ENCODE measurements at places on chromosomes 1 and 21.

DNA sequence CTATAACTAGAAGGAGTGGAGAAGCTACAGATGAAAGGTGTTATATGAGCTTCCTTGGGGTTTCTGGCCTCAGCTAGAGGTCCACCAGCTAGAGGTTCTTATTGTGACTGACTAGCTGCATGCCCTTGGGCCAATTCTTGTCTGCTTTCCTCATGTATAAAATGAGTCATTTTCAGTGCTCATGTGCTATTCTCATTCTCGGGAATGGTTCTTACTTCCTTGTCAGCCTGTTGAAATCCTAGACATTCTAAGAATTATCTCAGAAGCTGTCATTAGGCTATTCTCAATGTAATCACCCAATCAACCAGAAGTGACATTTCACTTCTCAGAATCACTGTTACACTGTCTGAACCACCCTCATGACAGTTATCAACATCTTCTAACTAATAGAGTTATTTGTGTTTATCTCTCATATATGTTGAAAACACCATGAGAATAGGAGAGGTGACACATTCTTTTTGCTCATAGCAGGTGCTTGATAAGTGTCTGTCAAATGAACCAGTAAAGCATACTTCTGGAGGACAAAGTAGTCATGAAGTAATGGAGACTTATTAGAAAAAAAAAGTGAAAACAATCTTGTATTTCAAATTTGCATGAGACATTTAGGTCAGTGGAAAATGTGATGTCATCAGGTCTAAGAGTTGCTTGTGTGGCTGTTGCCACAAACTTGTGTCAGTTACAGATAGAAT lies 122.8 kb upstream of the IVNS1ABP start:
- DNase-seq = no peak

DNA sequence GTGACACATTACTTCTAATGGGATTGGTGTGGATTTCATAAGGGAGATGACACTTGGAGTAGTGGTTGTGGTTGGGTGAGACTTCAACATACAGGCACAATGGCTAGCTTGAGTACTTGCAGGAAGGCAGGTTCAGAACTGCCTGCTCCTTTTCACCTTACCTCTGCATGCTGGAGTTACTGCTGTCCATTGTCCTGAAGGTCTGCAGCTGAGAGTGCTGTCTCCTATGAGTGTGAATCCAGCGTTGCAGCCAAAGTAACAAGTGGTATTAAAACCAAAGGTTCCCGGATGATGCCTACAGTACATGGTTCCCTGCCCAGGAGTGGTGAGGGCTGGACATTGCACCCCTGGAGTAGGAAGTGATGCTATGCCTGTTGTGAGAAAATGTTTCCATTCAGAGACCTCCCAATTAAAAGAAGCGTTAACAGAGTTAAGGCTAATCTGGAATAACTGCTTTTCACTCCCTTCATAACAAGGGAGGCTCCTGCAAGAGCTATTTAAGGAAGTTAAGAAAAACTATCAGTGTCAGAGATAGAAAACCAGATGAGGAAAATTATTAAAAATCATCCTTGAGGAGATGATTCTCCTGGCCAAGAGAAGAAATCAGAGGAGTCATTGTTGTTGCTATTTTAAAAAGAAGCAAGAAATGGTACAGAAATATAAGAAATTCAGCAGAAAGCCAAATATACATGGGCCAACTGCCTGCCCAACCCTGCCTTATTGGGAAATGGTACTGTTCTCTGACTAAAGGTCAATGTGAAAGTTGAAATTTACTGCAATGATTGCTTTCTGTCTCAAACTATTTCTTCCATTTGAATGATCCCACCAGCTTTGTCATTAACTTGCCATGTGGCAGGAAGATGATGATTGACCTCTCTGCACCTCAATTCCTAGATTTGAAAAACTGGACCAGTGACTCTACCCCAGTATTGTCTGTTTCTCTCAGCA lies 9.8 kb upstream of the F5 start:
- peak; percentile 18 for DNase-seq

GRCh38 chr1:247266053-247266452 lies 10.2 kb downstream of the VN1R5 start:
- DNase-seq = no peak

GRCh38 chr1:227242811-227243682 lies 75.2 kb downstream of the CDC42BPA start:
- DNase-seq = no peak

DNA sequence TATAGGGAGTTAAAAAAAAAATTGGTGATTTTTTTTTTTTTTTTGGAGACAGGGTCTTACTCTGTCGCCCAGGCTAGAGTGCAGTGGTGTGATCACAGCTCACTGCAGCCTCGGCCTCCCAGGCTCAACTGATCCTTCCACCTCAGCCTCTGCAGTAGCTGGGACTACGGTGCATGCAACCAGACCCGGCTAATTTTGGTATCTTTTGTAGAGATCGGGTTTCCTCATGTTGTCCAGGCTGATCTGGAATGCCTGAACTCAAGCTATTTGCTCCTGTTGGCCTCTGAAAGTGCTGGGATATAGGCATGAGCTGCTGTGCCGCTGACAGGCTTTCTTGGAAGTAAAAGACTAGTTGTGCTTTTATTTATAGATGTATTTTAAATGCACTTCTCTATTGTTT lies 3.0 kb downstream of the CDC42 start:
- no peak for DNase-seq

DNA sequence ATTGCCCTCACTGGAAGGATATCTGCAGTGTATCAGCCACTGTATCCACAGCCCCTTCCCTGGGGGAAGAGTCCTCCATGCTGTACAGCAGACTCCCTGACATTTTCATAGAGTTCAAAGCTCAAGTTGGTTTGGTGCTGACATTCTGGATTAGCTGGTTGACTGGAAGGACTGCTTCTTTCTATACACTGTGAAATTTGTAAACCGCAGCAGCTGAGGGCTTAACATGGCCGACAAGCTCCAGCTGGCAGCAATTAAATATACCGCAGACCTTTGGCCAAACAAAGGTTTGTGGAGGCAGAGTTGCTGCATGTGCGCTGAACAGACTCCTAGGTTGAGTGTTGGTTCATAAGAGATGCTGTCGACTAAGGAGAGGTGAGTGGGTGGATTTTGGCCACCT lies 126.4 kb downstream of the DHRS3 start:
- DNase-seq = no peak

DNA sequence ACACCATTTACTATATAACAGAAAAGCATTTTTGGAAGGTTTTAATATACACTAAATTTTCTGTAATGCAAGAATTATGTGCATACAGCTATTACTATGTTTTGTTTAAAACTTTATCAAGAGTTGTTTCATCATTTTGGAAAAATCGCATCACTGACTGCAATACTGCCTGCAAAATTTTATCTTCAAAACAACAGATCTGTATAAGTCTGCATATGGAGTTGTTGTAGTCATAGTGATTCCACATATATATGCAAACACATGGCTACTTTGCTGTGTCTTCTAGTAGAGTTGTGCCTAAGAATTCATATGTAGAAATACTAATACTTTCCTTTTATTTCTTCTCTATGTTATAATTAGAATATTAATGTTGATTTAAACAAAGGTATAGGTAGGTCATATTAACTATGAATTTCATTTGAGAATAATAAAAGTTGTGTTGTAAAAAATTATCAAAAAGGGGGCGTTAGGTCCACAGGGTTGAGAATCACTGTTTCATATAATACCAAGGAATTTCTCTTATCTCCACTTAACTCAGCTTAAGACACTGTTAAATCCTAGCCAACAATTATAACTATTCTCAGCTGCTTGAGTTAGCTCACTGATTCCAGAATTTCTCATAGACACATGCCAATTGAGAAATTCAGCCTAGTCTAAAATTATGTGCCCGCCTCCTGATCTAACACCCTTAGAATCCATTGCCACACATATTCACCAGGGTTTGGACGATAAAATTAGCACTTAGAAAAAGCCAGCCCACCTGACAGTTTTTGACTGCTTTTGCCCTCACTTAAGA lies 22.9 kb upstream of the LAMC1 start:
- no peak for DNase-seq

- no peak for DNase-seq
Observed at GRCh38 chr1:85327759-85328158, 51.3 kb upstream of the BCL10 start.

DNA sequence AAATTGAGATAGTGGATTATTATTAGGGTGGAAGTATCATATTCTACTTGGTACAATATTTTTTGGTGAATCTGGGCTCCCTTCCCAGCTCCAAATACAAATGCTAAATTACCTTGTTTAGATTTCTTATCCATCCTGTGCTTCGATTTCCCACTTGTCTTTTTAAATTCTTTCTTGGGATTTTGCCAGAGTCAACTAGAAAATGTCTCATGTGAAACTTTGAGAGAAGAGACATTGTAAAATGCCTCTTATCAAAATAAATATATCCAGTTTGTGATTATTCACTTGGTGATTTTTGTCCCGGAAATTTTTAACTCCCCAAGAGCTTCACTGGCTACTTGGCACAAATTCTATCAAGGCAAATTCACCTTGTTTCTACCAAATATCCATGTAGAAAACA lies 202.0 kb downstream of the FMN2 start:
- DNase-seq = no peak
